ENCODE measurements at places on chromosomes 5 and 9. TPM values are rescaled to one million over a fixed set of nuclear protein-coding genes. Genes with fewer than 3 reads are reported as not detected.

DNA sequence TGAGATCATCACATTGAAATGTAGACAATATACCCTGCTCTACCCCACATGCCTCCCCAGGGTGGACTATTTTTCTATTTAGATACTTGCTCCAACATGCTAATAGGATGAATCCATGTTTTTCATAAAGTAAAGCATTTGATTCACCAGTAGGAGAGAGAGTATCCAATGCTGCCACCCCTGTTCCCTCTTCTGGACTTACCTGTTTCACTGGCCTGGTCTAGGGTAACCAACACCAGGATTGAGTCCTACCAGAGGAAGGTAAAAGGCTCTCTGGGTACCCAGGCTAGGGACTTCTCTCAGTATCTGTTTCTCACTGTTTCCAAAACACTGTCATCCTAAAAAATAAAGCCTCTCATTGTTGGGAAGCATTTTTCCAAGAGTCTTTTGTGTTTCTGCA lies 30.2 kb upstream of the GABRP start:
- DNase-seq: no peak

- DNase-seq: no peak
These were observed 14.4 kb downstream of the FGD3 start for GRCh38 chr9:92961627-92962302.

DNA sequence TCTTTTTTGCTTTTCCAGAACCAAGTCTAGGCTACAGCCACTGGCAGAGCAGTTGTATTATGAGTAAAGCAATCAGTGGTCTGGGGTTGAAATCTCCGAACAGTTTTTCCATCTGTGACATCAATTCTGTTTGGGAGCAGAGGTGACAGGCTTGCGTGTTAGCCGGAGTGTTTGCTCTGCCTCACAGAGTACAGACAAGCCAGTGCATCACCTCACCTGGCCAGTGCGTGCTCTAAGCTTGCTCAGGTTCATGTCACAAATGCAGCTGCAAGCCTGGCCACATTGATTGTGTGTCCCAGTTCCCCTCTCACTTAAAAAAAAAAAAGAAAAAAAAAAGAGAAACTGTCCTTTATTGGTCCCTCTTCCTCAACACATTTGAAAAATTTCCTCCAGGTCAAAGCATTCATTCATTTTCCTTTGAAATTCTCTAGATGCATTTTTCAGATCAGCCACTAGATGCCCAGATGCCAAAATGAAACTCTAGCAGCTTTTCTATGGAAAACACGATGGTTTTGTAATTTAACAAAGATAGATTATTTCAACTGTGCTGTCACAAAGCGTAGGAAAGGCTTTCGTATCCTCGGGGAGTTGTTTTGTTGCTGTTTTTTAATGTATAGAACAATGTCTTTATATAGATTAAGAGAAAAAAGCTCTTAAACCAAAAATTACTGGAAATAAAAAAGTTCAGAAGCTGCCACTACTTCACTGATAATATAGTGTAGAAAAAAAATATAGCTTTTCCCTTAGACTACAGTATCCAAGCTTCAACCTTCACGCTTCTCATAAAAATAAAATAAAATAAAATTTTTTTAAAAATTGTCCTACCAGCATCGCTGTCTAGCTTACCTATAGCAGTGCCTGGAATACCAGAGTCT lies 585.5 kb downstream of the TLE1 start:
- DNase-seq: no peak

- DNase-seq: no peak
These were observed 16.9 kb downstream of the BASP1 start for GRCh38 chr5:17234374-17234773.

GRCh38 chr5:122492675-122493074 lies 180.6 kb downstream of the SNCAIP start:
- DNase-seq: no peak

- DNase-seq: no peak
These were observed 38.6 kb upstream of the SRP19 start for GRCh38 chr5:112822456-112822855.

LURAP1L gene
- polyA plus RNA-seq: 24.5 TPM

PAEP gene
- polyA plus RNA-seq: 0.28 TPM
